NCI-H1930 (cell line): ENCODE measurements at places on chromosomes 12 and 14.

GRCh38 chr12:50799908-50800307 is 36.0 kb downstream of the ATF1 start:
- no peak for DNase-seq

DNA sequence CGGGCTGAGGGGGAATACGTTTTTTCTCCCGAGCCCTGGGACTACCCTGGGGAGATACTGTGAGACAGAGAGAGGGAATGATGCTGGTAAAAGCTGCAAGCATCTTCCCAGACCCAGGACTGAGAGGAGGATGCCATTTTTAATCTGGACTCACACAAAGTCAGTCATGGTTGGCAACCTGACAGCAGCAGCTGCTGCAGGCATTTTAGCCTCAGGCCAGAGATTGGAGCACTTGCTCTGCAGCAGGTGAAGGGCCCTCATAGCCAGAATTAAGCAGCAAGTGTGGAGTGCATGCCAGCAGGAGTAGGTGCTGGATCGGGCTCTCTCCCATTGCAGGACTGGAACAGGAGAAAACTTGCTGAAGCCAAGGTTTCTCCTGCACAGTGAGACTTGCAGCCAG is 361.1 kb upstream of the CLEC14A start:
- DNase-seq, result no peak

DNA sequence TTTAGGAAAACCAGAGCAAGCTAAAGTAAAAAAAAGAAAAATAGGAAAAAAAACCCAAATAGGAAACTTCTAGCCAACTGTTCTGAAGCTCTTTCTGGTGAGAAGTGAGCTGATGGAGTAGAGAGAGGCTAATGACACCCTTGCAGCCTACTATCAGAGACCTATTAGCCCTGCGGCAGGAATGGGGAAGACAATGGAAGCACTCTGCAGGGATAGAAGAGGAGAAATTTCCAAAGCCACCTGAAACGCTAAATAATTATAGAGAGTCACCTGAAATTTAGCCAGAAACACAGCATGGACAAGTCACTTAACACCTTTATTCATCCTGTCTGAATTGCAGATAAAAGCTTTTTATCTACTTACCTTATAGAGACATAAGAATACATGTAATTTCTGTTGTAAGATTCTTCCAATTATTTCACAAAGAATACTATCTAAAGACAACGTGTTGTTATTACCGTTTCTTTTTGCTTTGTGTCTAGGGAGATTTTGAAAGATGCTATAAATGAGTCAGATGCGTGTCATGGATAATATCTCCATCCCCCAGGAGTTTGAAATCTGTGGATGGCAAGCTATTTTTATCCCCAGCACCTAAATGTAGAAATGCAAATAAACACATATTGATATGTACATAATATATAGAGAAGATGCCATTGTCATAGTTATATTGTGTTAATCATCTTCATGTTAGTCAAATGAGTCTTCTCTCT is 138.6 kb downstream of the TPH2 start:
- peak; percentile 64 for DNase-seq

DNA sequence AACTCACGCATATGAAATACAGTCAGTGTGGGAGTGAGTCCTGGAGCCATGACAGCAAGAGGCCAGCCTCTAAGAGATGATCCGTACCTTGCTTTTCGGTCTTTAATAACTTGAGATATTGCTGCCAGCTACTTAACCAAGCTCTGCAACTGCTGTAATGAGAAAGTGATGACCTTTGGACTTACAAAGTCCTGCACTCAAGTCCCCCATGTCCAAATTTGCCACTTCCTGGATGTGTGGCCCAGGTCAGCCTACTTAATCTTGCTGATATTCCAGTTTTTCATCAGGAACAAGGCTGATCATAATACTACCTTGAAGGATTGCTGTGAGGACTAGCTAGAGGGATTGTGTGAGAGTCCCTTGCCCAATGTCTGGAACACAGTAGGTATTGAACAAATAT is 33.8 kb upstream of the DUSP6 start:
- DNase-seq, result no peak

DNA sequence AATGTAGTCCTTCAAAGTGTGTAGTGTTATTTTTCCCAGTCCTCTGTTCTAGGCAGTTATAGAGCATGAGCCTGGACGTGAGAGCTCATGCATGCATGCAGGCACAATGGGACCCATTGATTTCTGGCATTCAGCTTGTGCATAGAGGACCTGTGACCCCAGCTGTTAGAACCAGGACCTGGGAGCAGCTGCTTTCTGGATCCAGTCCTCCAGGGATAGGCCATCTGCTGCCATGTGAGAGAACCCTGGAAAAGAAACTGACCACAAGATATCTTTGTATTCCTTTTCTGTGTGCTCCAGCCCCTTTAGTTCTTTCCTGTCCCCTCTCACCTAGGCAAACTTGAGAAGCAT is 76.9 kb downstream of the SUSD6 start:
- DNase-seq, result peak; percentile 20

GRCh38 chr14:36518031-36518585 is 1.9 kb downstream of the NKX2-1 start:
- no peak for DNase-seq

DNA sequence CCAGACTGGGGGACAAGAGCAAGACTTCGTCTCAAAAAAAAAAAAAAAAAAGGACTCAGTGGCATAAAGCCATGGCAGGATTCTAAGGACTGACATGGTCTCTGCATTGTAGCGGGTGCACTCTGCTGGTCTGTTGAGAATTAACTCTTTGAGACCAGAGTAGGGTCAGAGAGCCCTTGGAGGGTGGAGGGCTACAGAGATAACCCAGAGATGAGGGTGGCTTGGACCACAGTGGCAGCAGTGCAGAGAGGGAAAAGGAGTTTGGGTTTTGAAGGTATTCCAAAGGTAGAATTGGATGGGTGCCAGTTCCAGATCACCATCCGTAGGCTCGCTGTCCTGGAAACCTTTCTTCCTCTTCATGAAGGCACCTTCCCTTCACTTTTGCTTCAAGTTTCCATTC is 14.3 kb upstream of the DYNC1H1 start:
- DNase-seq, result no peak

- DNase-seq, result no peak
These were observed 594 bp downstream of the TAMALIN start for GRCh38 chr12:52007158-52007921.

- DNase-seq, result no peak
These were observed 40.1 kb upstream of the MTERF2 start for GRCh38 chr12:107026806-107027635.

DNA sequence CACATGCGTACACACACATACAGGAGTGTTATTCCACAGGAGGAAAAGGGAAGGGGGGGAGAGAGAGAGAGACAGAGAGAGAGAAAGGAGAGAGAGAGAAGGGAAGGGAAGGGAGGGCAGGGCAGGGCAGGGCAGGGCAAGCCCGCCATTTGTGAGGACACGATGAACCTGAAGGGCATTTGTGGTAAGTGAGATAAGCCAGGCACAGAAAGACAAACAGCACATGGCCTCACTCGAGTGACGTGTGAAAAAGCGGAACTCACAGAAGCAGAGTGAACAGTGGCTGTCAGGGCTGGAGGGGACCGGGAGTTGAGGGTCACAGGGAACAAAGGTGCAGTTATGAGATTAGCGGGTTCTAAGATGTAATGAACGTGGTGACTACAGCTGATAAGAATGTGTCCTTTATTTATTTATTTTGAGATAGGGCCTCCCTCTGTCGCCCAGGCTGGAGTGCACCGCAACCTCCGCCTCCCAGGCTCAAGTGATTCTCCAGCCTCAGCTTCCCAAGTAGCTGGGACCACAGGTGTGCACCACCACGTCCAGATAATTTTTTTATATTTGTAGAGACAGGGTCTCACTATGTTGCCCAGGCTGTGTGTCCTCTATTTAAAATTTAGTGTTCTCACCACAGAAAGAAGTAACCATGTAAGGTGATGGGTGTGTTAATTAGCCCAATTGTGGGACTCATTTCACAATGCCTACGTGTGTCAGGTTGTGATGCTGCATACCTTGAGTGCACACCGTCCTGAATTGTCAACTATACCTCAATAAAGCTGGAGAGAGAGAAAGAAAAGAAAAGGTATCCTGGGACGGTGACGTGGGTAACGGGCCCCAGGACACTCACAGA is 18.7 kb upstream of the FBRSL1 start:
- DNase-seq, result no peak

DNA sequence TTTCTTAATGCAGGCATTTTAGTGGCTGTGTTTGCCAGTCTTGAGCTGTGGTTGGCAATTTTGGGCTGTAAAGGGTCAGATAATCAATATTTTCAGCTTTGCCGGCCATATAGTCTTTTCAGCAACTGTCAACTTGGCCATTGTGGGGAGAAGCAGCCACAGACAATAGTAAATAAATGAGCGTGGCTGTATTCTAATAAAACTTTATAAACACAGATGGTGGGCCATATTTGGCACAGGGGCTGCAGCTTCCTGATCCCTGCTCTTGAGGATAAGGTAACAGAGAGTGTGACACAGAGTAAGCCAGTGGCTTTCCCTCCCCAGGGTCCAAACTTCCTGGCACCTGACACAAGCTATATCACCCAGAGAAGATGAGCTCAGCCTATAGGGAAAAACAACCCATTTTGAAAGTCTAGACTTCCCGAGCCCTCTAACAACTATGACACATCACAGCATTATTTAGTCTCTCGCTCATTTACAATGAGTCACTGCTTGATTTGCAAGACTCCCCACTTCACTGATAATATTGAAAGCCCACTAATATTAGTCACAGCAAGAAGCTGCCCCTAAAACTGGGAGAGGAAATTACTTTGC is 163.1 kb upstream of the TMPO start:
- no peak for DNase-seq

GRCh38 chr12:29024117-29024516 is 125.0 kb upstream of the FAR2 start:
- no peak for DNase-seq

DNA sequence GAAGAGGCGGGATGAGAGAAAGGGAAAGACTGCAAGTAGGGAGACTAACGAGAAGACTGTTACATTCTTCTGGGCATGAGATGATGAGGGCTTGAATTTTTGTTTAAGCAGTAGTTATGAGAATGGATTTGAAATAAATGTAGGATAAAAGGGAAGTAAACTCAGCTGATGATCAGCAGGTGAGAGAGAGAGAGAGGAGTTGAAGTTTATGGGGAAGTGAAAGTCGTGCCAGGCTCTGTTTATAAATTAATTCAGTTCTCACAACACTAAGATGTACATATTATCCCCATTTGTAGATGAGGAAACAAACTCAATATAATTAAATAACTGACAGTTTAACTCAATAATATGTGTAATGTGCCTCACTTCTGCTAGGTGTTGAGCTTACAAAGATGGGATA is 170.0 kb upstream of the RMST start:
- DNase-seq, result no peak

- DNase-seq, result no peak
These were observed 2.0 kb upstream of the PIGH start for GRCh38 chr14:67602076-67602475.

- DNase-seq, result no peak
These were observed 39.4 kb downstream of the ETV6 start for GRCh38 chr12:11688831-11689230.

- DNase-seq, result no peak
These were observed 217.7 kb downstream of the PTPRO start for GRCh38 chr12:15540005-15540404.

- DNase-seq, result no peak
These were observed 31.7 kb downstream of the ETV6 start for GRCh38 chr12:11681207-11681606.

DNA sequence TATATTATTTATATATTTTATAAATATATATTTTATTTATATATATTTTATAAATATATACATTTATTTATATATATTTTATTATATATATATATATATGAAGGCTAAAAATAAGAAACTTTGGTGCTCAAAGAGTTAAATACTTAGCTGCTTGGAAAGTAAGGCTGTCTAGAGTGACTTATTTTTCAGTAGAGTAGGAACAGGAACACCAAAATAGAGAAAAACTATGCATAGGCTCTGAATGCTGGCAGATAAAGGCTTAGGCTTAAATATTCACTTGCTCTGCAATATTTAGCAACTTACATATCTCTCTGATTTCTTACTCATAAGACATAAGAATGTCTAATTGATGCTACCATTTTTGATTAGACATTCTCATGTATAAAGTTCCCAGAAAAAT is 991.2 kb downstream of the VRK1 start:
- DNase-seq, result no peak

DNA sequence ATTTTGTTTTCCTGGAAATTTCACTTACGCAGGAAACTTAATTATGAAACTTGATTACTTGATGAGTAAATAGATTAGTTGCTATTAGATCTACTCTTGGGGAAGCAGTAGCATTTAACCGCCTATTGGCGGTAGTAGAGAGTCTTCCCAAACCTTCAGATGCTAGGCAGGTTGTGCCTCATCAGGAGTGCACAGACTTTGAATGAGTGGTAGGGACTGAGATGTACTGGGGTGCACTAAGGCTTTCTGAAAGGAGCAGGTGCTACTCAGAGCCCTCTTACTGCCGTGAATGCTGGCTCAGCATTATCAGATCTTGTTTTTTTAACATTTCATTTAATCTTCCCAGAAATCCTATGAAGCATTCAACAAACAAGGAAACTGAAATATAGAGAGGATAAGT is 7.7 kb downstream of the GATC start:
- no peak for DNase-seq

- no peak for DNase-seq
These were observed 750.5 kb upstream of the TMEM132C start for GRCh38 chr12:127516467-127516866.

- DNase-seq, result no peak
These were observed 15.4 kb downstream of the BHLHE41 start for GRCh38 chr12:26109343-26109881.

- no peak for DNase-seq
These were observed 22.4 kb downstream of the BRI3BP start for GRCh38 chr12:125015680-125016310.

GRCh38 chr12:5010151-5010550 is 33.5 kb upstream of the KCNA5 start:
- DNase-seq, result no peak

- DNase-seq, result no peak
These were observed 156.7 kb upstream of the RASSF8 start for GRCh38 chr12:25801734-25802133.

DNA sequence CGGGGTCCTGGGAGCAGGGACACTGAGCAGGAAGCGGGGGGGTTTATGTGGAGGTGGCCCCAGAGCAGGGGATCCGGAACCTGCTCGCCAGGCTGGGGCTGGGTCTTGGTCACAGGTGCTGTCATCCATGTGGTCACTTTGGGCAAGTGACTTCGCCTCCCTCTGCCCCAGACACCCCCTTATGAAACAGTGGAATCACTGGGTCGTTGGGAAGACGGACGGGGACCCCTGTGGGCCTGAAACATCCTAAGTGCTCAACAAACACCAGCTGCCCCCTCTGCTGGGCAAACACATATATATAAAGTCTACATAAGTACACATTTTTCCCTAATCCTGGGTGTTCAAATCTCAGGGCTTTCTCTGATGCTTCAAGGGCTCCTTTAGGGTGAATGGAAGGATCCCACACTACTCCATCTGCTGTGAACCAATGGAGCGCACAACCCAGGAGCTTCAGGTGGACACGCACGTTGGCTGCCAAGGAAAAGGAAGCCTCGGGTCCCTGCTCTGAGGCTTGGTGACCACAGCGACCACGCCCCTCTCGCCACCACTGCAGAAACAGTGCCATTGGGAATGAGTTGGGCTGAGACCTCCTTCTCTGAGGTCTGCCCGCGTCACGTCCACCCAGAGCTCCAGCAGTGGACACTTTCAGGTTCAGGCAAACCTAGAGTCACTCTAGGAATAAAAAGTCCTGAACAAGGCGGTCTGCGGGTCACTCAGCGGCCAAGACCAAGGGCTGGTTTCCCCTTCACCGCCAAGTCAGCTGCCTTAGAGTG is 54.6 kb downstream of the CDC42BPB start:
- DNase-seq, result no peak

GRCh38 chr12:109766251-109766778 is 52.7 kb downstream of the FAM222A start:
- DNase-seq, result no peak
